ENCODE measurements at places on chromosomes 6 and 20. TPM values are rescaled to one million over a fixed set of nuclear protein-coding genes. Genes with fewer than 3 reads are reported as not detected.

Gene PROKR2
- not detected for total RNA-seq

Gene IL20RA
- 13.3 TPM for total RNA-seq

Gene IRF4
- total RNA-seq = 1.1 TPM

Gene CENPQ
- total RNA-seq = 3.3 TPM

Gene JAG1
- total RNA-seq = 118 TPM

Gene HLA-DOA
- total RNA-seq = 1.4 TPM

Gene COL10A1
- total RNA-seq = not detected

GRCh38 chr20:58781138-58781537, 69.6 kb downstream of the GNAS-AS1 start:
- ATAC-seq = no peak

DNA sequence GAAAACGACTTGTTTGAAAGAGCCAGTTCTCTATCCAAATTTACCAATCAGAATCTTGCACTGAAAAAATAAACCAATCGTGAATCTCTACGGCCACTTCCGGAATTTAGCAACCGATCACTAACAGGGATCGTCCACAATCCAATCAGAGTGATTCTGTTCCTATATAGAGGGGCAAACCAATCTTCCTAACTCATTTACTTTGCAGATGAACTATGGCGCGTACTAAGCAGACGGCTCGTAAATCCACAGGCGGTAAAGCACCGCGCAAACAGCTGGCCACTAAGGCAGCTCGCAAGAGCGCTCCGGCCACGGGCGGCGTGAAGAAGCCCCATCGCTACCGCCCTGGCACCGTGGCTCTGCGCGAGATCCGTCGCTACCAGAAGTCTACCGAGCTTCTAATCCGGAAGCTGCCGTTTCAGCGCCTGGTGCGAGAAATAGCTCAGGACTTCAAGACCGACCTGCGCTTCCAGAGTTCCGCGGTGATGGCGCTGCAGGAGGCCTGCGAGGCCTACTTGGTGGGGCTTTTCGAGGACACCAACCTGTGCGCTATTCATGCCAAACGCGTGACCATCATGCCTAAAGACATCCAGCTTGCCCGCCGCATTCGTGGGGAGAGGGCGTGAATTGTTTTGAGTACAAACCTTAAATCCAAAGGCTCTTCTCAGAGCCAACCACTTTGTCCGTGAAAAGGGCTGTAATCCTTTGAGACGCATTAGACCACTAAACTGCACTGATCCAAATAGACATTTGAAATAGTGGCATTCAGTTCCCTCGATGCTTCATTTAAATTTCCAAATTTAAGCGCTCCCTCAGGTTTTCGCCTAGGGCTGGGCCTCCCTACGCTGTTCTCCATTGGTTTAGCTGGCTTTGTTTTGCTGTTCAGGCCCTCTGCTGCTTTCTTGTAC, 138.0 kb downstream of the HFE start:
- peak; percentile 71 for ATAC-seq

DNA sequence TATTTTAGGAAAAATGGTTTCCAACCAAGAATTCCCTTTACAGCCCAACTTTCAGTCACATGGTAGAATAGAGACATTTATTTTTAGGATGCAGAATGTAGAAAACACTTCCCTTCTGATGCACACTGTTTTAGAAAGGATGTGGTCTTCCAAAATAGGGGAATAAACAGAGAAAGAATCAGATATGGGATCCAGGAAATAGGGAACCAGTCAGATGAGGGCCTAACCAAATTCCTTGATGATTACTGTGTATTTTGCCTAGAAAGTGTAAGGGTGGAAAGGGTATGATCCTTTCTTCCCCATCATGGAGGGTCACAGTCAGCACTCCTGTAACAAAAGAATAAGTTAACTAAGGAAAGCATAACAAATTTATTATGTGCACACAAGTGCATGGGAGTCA, 27.4 kb downstream of the SLX4IP start:
- ATAC-seq = no peak

DNA sequence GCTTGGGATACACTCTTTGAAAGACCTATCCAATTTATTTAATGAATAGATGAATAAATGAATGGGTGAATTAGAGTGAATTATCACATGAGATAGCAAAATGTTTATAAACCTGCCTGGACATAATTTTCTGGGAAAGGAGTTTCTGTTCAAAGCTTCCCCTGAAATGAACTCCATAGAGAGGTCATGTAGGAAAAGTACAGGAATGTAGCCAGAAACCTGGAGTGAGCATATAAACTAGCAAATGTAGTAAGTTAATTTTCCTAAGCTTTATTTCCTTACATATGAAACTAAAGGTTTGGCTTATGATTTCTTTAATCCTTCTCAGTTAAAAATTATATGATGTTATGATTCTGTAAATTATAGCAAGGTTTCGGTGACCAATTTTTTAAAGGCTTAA, 380.3 kb upstream of the RSPO3 start:
- no peak for ATAC-seq

- ATAC-seq = no peak
These were observed 45.6 kb upstream of the SLC9A8 start for GRCh38 chr20:49766979-49767521.

- peak; percentile 69 for ATAC-seq
These were observed 12.6 kb downstream of the DYNLT1 start for GRCh38 chr6:158631678-158632537.

GRCh38 chr6:134299236-134299635, 18.7 kb downstream of the SGK1 start:
- ATAC-seq = peak; percentile 66

DNA sequence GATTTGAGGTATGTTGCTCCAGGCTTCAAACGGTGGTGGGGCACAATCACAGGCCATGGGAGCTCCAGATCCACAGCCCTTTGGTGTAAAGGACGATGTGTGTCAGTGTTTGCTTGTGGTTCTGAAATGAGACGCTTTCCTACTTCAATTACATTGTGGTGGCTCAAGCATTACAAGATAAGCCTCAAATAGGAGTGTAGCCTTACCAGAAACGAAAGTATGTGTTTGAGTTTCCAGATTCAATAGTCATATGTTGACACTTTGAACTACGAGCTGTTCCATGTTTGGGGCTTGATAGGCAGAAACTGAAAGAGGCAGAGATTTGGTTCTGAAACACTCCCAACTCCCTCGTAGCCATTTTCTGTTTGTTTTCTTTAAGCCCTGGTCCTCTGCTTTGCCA, 187.1 kb downstream of the MYLK4 start:
- no peak for ATAC-seq

- peak; percentile 53 for ATAC-seq
These were observed 21.6 kb upstream of the MYB start for GRCh38 chr6:135159531-135159930.

GRCh38 chr6:27531772-27532459, 59.0 kb upstream of the ZNF184 start:
- no peak for ATAC-seq

GRCh38 chr6:169979873-169980432, 228.5 kb downstream of the ERMARD start:
- no peak for ATAC-seq

DNA sequence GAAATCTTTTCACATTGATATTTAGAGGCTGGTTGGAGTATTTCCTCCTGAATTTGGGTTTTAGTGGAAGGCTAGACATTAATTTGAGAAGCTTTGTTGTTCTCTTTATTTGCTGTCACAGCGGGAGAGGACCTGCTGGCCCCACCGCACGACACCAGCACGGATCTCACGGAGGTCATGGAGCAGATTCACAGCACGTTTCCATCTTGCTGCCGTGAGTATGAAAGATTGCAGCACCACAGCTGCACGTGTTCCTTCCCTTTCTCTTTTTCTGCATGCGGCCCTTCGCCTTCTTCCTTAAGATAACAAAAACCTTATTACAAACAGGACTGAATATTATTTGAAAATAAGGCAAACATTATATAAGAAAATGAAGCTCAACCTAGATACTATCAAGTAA, 555.5 kb downstream of the UTRN start:
- ATAC-seq = no peak

- no peak for ATAC-seq
These were observed 4.9 kb upstream of the ZFP57 start for GRCh38 chr6:29685718-29686326.

DNA sequence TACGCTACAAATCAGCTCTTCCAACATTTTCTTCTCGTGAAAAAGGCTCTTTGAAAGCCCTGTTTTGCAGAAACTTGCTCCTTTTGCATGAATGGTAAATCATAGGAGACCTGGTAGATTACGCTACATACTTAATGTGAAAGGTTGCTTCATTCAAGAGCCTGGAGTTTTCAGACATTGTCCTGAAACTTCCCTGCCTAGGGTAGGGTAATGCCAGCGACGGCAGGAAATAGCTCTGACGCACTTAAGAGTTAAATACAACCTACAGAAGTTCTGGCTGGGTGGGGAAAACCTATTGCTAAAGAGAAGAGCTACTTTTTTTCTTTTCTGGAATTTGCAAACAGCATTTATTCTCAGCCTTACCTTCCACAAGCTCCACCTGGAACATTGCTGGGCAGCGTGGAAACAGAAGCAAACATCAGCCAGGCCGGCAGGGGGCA, 144.5 kb downstream of the LPA start:
- peak; percentile 98 for ATAC-seq

DNA sequence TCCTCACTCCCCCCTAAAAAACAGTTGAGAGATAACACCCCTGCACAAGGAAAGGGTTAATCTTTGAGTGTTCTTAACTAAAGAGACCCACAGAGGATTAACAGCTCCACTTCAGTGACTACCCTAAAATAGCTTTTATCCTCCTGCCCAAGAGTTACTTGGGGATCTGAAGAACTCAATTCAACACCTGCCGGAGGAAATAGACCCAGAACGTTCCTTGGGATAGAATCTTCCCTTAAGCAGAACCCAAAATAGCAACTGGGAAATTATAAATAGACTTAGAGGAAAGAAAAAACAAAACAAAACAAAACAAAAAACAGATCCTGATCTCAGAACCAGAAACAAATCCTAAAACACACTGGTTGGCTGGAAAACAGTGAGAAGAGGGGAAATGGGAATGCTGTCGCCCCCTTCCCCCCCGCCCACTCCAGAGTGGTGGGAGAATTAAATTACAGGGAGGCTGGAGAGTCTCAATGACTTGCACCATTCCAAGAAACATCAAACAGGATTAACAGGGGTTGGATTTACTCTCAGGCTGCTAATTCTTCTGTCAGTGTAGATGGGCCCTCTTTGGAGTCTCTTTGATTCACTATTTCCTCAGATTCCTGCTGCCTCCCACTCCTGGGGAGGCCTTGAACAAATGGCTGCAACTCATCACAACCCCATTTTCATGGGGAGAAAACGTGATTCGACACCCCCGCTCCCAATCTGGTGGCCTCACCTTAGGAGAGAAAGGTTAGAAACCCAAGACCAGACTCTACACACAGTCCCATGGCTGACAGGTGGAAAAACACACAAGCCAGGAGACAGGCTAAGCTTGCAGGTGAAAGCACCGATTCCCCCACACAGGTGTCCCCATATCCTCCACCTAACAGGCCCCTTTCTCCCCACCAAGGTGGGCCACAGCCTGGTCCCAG, 1.4 kb downstream of the PLAGL2 start:
- ATAC-seq = no peak

DNA sequence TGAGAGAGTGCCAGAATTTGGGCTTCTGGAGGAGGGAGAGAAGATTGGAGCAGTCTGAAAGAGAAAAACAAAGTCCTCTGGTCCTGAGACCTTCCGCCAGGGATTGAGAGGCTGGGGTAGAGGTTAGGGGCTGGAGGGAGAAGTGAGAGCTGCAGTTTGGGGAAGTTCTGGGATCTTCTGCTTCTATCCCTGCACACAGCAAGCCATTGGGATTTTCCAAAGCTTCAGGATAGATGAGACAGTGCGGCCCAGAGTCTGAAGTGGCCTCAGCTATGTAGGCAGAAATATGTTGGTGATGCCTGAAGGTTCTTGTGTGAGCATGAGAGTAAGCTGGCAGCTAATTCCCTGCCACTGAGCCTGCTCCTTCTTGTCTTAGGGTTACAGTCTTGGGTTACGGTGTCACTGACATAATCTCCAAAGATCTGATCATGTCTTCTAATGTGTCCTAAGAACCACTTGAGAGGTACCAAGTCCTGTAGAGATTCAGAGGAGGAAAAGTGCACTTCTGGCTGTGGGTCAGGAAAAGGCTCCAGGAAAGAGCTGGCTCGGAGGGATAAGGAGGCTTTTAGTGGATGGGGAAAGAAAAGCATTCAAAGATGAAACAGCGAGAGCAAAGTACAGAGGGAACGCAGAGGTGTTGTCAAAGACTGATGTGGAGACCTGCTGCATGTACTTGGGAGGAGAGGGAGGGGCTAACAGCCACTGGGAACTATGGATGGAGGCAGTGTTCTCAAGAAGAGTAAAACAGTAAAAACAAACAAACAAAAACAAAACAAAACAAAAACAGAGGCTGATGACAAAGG, 131.1 kb upstream of the MYLIP start:
- ATAC-seq = no peak

- no peak for ATAC-seq
These were observed 15.6 kb upstream of the SYNDIG1 start for GRCh38 chr20:24453869-24454268.

DNA sequence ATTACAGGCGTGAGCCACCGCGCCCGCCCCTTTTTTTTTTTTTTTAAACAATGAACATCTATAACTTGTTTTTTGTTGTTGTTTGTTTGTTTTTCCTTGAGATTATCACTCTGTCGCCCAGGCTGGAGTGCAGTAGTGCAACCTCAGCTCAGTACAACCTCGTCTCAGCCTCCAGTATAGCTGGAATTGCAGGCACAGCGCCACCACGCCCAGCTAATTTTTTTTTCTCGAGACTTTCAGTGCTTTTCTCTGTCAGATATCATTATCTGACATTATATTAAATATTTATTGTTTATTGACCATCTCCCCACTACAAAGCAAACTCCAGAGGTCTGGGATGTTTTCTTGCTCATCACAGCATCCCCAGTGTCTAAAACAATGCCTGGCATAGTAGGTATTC, 2.3 kb upstream of the DLK2 start:
- ATAC-seq = no peak

DNA sequence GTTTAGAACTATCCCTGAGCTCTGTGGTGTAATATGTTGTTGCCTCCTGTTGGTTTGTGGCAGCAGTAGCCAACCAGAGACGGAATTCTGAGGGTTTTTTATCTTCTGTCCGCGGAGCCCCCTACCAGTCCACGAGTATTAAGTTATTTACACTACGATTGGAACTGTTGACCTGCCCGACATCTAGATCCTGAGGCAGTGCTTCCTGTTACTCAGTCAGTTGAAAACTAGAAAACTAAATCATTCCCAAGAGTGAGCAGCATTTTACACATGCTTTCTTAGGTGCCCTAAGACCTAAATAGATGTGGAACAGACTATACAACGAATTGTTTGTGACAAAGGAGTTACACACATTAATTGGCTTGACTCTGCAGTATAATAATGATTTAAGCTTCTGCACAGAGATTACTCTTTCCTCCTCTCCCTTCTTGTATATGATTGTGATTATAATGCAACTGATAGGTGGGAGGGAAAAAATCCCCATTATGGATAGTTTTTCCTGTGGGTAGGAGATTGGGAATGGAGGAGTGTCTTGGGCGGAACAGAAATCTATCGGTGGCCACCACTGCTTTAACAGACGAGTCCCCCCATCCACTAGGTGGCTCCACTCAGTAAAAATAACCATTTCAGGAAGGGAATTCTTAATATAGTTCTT, 1.7 kb downstream of the LOC128125822 start:
- no peak for ATAC-seq

GRCh38 chr20:49288784-49289696, 11.2 kb upstream of the ZNFX1 start:
- peak; percentile 52 for ATAC-seq

GRCh38 chr6:142760152-142760551, 184.8 kb downstream of the HIVEP2 start:
- no peak for ATAC-seq

Measured in esophagus mucosa (tissue), 1 donor.